ENCODE measurements at places on chromosomes 11 and 22.
A peak's percentile ranks its signal among the peaks of the same experiment; 100 is the strongest.

- DNase-seq, result no peak
Measured at GRCh38 chr22:19579115-19579811, 55.1 kb upstream of the CLDN5 start.

- DNase-seq, result peak; percentile 46
Measured at GRCh38 chr22:17639247-17639741, 737 bp downstream of the BCL2L13 start.

- DNase-seq, result peak; percentile 6
Measured at GRCh38 chr22:44192098-44192815, 11.5 kb downstream of the PARVG start.

- DNase-seq, result no peak
Measured at GRCh38 chr11:33413301-33413700, 156.1 kb downstream of the HIPK3 start.

DNA sequence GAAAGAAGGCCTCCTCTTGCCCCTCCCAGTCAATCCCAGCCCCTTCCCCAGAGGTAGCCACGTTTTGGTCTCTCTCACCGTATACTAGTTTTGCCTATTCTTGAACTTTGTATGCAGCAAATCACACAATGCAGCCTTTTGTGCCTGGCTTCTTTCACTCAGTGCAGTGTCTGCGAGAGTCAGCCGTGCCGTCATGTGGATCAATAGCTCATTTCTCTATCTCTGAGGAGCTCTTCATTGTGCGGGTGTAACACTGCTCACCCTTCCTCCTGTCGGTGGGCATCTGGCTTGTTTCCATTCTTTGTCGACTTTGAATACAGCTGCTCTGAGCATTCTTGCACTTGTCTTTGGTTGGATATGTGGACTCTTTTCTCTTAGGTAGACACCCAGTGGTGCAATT lies 146.5 kb downstream of the CACNA1I start:
- DNase-seq, result no peak

DNA sequence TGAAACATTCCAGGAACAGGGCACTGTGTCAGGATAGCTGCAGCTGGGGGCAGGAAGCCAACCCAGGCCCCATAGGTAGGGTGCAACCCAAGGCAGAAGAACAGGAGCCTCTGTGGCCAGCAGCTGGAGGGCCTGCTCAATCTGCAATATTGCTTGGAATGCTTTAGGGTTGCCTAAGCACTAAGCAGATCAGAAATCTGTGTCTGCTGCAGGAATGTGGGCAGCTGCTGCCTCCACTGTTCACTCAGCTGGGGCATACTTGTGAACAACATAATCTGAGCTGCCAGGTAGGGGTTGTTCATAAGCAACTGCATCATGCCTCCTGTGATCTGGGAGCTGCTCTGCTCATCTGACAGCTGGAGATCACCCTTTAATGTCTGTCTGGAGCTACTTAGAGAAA lies 1.7 kb downstream of the UBQLNL start:
- no peak for DNase-seq

DNA sequence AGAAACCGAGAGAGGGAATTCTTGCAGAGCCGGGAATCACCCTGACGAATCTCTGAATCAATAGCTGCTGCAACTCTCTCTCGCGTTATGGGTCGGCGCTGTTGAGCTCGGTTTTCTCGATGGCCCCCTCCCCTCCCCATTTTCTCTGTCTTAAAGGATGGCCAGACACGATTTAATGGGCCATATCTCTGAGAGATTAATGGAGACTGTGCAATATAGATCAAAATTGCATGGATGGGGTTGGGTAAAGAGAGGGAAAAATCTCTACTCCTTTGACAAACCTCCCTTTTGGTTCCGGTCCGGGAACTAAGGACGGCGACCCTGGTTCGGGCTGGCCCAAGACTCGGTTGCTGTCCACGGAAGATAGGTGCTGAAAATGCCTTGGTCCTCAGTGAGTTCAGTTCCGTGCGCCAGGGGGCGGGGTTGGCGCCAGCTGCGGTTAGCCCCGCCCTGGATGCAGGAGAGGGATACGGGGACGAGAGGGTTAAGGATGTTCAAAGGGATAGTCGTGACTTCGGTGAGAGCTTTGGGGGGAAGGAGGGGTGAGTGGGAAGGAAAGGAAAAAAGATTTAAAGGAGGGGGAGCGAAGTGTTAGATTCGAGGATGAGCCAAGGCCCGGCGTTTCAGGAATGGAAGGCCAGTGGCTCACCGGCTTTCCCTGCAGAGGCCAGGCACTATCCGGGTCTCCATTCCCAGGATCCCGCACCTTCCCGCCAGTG lies 103.6 kb upstream of the HSD17B12 start:
- no peak for DNase-seq

DNA sequence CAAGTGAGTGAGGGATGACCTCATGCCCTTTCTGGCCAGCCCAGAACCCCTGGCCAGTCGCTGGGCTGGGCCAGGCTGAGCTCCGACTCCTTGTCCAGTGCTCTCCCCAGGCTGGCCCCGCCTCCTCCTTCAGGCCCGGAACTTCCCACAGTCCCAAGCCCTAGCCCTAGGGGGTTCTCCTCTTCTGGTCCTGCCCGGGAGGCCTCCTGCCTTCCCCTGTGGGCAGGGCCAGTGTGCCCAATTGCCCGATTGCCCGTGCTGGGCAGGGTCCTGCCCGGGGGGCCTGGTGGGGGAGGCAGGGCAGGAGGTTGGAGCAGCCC lies 4.2 kb downstream of the TCIRG1 start:
- no peak for DNase-seq
